ENCODE measurements at places on chromosomes 7 and 10.

GRCh38 chr7:14294637-14295036 lies 305.2 kb upstream of the ETV1 start:
- DNase-seq: no peak

DNA sequence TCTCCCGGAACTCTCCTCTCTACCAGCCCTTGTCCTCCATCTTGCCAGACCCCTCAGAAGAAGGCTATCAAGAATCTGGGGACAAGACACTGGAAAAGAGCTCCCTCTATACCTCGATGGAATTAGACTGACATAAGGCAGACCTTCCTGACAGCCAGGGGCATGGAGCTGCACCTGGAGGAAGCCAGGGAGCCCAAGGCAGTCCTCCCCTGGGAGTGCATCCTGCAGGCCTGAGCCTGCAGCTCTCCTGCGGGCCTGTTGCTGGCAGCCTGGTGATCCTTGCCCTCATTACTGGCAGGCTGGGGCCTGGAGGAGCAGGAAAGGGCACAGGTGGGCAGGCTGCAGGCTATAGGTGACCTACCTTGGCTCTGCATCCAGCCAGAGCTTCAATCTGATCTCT lies 323.4 kb downstream of the GRID1 start:
- no peak for DNase-seq

DNA sequence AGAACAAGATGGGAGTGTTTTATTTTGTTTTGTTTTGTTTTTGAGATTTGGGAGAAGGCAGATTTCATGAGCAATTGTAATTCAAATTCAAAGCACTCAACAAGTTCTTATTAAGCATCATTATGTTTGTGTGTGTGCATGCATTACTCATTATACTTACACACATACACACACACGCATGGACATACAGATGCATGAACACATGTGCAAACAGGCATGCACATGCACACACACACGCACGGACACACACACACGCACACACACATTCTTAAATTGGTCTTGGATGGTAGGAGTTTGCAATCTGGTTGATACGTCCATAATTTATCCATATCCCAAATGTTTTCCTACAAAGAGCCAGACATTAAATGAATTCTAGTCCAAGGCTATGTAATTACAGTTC lies 702.8 kb downstream of the INHBA start:
- no peak for DNase-seq

GRCh38 chr7:54883576-54883975 lies 124.6 kb upstream of the SEC61G start:
- no peak for DNase-seq

DNA sequence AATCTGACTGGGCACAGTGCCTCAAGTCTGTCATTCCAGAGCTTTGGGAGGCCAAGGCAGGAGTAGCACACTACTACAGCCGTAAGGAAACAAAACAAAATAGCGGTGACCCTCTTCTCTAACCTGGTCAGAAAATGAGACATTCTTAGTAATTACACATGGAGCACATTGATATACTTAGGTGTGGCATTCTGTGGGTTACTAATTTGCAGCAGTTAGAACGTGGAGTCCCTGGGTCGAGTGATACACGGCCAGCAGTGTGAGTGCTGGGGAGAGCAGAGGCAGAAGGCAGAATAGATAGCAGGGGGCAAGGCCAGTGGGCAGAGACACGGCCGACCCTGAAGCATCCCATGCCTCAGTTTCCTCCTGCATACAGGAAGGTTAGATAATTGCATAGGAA lies 28.9 kb upstream of the SFMBT2 start:
- DNase-seq: no peak

DNA sequence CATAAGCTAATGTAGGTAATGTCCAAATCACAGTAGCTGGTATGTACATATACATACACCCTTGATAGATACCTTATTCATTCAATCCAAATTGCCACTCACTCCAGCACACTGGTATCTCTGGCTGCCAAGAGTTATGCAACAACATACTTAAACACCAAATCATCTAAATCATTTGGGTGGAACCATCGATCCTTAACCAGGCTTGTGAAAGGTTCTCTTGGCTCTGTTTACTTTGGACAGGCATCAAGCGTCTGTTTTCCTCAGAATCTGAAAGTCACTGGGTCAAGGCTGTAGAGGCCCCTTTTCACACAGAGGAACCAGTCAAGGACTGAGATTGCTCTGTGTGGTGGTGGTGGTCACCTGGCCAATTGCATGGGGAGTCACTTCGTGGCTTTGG lies 24.6 kb downstream of the JAZF1 start:
- no peak for DNase-seq
